ENCODE measurements at places on chromosomes 1 and 21.
A peak's percentile ranks its signal among the peaks of the same experiment; 100 is the strongest.

GRCh38 chr1:23217421-23218115 lies at the start of gene HTR1D:
HTR1D (minus strand) TSS chr1:23217502; CDS start chr1:23194219, 23,283 bp downstream.
- DNase-seq = no peak

DNA sequence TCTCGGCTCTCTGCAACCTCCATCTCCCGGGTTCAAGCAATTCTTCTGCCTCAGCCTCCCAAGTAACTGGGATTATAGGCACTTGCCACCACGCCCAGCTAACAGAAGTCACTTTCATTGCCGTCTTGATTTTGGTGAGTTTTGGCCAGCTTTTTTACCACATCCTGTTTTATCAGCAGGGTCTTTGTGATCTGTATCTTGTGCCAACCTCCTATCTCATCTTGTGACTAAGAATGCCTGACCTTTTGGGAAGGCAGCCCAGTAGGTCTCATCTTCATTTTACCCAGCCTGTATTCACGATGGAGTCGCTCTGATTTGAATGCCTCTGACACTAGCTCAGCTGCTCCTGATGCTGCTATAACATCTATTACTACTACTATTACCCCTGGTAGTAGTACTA lies 46.8 kb upstream of the BARHL2 start:
- no peak for DNase-seq

GRCh38 chr1:67677930-67678329 lies 7.1 kb upstream of the GADD45A start:
- DNase-seq = no peak

DNA sequence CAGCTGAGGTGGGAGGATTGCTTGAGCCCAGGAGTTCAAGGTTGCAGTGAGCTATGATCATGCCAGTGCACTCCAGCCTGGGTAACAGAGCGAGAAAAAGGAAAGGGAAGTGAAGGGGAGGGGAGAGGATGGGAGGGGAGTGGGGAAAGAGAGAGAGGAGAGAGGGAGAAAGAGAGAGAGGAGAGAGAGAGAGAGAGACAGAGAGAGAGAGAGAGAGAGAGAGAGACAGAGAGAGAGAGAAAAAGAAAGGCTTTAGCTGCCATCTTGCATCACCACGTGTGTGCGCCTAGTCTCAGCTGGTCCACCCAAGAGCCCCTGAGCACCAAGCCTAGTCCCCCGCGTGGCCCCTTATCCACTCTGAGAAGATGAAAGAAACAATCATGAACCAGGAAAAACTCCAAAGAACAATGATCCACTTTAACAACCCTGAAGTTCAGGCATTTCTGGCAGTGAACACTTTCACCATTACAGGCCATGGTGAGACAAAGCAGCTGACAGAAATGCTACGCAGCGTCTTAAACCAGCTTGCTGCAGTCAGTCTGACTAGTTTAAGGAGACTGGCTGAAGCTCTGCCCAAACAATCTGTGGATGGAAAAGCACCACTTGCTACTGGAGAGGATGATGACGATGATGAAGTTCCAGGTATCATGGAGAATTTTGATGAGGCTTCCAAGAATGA lies 115.5 kb upstream of the CDC42BPA start:
- no peak for DNase-seq

GRCh38 chr1:161913482-161914140 lies 110.1 kb downstream of the OLFML2B start:
- no peak for DNase-seq

DNA sequence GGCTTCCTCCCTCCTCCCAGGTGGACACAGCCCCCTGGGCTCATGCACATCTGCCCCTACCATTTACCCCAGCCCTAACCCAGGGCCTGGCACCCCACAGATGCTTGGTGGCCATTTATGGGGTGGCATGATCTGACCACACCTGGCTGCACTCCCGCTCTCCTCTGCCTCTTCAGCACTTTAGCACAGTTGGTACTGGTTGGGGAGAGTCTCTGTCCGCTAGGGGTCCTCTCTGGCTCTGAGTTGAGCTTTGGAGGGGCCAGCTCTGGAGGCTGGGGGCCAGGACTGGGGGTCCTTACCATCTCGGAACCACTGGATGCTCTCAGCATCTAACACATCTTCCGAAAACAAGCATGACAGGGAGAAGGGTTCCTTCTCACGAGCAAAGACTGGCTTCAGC lies 17.4 kb downstream of the MYOM3 start:
- DNase-seq = no peak

GRCh38 chr1:98704474-98704873 lies 43.0 kb downstream of the SNX7 start:
- DNase-seq = no peak

DNA sequence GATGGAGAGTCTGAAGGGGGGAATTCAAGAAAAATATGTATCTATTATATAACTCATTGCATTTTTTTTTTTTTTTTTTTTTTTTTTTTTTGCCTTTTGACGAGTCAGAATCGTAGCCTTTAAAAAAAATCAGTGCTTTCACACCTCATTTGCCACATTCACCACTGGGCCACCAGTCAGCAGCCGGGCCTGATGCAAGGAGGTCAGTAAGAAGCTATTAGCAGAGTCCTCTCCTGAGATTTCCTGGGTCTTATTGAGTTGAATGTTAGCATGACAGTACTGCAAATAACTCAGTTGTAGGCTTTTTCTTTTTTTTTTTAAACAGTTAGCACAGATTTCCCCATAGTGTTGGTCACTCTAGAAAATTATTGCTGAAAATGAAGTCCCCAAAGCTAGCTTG lies 139.8 kb downstream of the SPATA17 start:
- DNase-seq = no peak

DNA sequence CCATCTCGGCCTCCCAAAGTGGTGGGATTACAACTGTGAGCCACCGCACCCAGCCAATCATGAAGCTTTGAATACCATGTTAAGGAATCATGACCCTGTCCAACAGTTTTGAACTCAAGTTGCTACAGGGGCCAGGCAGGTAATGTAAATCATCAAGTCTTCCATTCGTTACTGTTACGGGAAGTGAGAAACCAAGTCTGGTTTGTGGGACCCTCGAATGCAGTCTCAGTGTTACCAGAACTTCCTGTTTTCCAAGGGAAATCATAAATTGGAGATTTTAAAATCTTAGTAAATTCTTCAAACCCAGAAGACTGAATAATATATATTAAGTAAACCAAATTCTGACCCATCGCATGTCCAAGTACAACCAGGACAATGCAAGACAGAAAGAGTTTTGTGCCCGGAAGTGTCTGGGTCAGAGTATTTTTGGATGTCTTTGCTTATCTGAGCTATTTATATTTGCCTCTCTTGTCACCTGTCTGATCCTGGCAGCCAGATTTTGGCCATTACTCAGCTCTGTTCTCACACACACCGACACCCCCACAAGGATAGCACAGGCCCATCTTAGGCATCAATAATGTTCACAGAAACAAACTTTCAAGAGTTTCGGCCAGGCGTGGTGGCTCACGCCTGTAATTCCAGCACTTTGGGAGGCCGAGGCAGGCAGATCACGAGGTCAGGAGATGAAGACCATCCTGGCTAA lies 8.8 kb downstream of the ATP5IF1 start:
- DNase-seq = no peak

- DNase-seq = no peak
These were observed 76.7 kb downstream of the SSBP3 start for GRCh38 chr1:54329312-54330003.

DNA sequence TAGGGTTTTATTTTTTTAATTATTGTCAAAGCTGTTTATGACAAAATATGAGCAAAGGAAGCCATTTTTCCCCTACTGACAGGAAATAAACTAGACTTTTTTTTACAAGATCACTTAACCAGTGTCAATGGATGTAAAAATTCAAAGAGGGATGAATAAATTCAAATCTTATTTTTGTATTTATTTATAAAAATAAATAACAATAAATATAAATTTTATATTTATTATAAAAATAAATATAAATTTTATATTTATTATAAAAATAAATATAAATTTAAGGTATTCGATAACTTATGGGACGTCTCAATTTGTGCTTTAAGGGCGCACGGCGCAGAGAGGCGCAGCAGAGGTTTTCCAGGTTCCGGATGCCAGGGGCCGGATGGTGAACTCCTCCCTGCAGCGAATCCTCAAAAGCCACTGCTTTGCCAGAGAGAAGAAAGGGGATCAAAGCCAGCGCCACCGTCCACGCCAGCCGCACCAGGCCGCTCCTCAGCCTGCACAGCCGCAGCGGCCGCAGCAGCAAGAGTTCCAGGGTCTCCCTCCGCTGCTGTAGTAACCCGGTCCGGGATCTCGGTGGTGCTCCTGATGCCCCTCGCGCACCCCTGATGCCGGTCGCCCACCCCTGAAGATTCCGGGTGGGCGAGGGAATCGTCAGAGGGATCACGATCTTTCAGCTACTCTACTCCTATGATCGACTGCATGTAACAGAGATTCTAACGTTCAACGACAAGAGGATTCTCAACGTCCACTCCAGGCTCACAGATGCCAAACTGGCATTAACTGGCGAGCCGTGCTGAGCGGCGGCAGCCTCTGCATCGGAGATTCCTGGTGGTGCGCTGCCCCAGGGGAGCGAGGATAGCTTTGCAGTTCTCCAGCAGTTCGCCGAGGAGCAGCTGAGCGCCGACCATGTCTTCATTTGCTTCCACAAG lies 28.5 kb upstream of the RLF start:
- no peak for DNase-seq

DNA sequence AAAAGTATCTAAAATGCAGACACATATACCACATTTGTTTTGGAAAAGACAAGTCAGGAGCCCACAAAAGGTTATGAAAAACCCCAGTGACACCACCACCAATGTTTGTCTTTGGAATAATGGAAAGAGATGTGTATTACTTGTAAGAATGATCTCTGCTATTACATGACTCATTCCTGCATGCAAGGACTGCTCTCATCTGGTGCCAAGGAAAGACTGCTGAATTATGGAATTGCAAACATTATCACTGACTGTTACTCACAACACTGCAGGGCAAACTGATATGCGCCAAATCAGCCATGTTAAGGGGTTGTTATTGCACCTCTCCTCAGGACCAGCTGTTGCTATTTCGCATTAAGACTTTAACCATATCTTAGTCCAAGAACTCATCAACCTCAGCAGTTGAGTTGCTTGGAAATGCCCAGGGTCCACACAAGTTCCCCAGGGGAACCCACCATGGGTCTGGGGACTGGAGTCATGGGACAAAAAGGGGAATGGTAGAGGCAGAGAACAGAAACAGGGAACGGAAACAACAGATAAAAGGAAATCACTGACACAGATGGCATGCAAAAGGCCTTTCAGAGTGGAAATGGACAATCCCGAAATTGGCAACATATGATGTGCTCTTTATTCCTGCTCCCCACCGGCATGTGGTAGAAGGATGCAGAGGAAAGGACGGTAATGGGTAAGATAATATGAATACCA lies 34.4 kb downstream of the CAPZB start:
- peak; percentile 32 for DNase-seq
